GM23338 (cell line): ENCODE measurements at places on chromosomes 16 and 17. TPM values are rescaled to one million over a fixed set of nuclear protein-coding genes. Genes with fewer than 3 reads are reported as not detected.

GRCh38 chr16:84928679-84929420, 82.5 kb downstream of the ZDHHC7 start:
- H3K4me3 ChIP-seq, result no peak overlapping the region
- no peaks in the 10 kb centered on the region for H3K27me3 ChIP-seq
- no peaks in the 10 kb centered on the region for H3K36me3 ChIP-seq
- no peaks in the 10 kb centered on the region for H3K4me1 ChIP-seq

ARHGAP23 gene
- 116 and 150 TPM in 2 replicates for total RNA-seq

SLC16A11 gene
- 0.42 TPM in 1 of 2 replicates, not detected in the other for total RNA-seq

TBC1D3E gene
- total RNA-seq, result not detected in 2 replicates

IGSF6 gene
- total RNA-seq, result not detected in 2 replicates

KRTAP4-4 gene
- not detected in 2 replicates for total RNA-seq

CTF1 gene
- 0.52 and 0.54 TPM in 2 replicates for total RNA-seq
